ENCODE measurements at places on chromosomes 16 and 17.

DNA sequence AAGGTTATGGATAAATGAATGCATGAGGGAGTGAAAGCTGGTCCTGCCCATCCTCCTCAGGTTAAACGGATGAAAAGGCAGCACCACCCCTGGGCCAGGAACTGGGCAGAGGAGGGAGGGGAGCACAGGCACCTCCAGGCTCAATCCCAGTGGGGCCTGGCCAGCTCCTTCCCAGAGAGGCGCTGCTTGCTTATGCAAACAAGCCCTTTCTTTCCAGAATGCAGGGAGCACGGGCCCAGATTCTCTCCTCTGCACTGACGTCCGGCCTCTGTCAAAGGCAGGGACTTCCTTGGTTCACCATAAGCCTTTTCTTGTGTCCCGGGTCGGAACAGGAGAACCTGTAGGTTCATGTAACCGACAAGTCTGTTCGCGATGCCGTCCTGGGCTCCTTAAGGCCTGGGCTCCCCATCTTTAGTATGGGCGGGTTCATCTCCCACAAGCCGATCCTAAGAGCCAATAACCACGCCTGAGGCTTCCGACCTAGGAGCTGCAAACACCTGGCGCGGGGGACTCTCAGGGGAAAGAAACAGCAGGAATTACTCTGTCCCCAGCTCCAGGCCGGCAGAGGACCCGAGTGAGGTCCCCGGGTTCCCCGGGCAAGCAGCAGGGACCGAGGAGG is 16.3 kb downstream of the ENPP7 start:
- DNase-seq: no peak

GRCh38 chr16:7888411-7888810 is 555.8 kb downstream of the RBFOX1 start:
- DNase-seq: no peak

DNA sequence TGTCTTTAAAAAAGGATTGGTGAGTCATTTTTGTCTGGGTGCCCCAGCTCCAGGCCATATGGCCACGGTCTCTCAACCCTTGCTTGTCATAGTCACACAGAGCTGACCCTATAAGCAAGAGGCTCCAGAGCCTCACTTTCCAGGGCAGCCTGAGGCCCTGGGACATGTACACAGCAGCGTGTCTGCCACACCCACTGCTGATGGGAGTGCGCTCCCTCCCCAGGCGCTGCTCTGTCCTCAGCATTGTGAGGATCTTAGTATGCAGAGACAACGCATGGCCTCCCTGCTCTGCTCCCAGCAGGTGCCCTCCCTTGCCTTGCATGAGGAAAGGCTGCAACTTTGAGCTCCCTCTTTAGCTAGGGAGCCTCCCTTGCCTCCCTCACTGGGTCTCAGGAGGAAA is 80.8 kb upstream of the CRHR1 start:
- no peak for DNase-seq

GRCh38 chr17:44400226-44400847 is 10.9 kb upstream of the ITGA2B start:
- DNase-seq: no peak

DNA sequence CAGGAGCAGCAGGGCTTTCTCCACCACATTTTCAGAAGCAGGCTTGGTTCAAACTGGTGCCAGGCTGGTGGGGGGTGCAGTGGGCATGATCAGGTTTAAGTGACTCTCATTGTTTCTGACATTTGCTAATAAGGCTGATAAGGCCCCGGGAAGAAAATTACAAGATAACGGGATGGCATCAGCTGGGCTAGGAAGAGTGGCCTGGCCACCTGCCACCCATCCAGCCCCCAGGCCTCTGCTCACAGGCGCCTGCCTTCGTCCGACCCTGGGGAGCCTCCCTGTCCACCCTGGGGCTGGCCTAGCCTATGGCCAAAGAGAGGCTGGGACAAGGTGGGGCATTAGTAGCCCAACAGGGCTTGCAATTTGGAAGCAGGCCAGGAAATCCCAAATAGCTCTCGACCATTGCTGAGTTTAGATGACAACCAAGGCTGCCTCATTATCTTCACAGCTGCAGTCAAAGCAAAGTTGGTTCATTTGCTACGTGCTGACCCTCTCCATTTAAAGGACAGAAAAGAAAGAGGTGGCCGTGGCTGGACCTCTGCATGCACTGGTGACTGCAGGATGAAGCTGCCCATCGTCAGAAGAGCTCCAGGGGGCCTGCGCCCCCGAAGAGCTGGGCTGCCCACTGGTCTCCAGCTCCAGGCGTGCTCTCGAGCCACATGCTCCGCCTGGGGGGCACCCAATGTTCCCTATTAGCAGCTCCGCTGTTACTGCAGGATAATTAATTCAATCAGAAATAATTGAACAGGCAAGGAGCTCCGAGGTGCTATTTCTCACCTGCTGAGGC is 44.9 kb downstream of the PEMT start:
- no peak for DNase-seq

- no peak for DNase-seq
These were observed 17.5 kb downstream of the OTOP3 start for GRCh38 chr17:74953134-74953687.

DNA sequence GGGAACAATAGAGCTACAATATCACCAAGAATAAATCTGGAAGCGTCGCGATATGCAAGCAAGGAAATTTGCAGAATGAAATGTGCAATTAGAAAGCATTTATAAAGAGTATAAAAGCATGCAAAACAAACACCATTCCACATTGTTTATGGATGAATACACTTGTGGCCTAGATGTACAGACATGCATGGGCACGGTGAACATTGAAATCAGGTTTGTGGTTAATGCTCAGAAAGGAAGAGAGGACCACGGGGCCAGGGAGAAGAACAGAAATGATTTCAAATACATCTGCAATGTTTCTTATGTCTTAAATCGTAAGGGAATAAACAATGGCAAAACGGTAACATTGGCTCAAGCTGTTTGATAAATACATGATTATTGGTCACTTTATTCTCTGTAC is 235.9 kb downstream of the FOXL1 start:
- DNase-seq: no peak

GRCh38 chr16:17222871-17223401 is 247.8 kb downstream of the XYLT1 start:
- no peak for DNase-seq

GRCh38 chr17:48908047-48908843 is at the start of gene UBE2Z:
TSS of gene UBE2Z (plus strand) at chr17:48908407. CDS start at chr17:48908504, 97 bp downstream.
- peak; percentile 69 for DNase-seq

DNA sequence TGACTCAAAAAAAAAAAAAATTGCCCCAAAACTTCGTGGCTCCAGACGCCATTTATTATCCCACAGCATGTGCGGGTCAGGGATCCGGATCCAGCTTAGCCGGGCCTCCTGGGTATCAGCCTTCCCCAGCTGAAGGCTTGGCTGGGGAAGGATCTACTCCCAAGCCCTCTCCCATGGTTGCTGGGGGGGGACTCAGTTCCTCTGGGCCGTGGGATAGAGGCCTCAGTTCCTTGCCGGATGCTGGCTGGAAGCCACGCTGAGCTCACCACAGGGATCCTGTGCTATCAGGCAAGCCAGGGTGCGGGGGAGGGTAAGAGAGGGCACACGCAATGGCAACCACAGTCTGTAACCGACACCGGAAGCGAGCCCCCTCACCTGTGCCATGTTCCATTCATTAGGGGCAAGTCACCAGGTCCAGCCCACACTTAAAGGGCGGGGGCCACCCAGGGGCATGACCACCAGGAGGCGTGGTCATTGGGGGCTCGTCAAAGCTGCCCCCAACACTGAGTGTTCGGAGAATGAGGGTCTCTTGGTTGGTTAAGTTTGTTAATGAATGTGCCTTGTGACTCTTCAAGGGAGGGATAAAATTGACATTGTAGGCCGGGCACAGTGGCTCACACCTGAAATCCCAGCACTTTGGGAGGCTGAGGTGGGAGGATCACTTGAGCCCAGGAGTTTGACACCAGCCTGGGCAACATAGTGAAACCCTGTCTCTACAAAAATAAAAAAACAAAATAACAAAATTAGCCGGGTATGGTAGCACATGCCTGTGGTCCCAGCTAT is 210.0 kb upstream of the GSE1 start:
- DNase-seq: no peak

- DNase-seq: no peak
These were observed 22.5 kb upstream of the TMEM132E start for GRCh38 chr17:34556931-34557330.

DNA sequence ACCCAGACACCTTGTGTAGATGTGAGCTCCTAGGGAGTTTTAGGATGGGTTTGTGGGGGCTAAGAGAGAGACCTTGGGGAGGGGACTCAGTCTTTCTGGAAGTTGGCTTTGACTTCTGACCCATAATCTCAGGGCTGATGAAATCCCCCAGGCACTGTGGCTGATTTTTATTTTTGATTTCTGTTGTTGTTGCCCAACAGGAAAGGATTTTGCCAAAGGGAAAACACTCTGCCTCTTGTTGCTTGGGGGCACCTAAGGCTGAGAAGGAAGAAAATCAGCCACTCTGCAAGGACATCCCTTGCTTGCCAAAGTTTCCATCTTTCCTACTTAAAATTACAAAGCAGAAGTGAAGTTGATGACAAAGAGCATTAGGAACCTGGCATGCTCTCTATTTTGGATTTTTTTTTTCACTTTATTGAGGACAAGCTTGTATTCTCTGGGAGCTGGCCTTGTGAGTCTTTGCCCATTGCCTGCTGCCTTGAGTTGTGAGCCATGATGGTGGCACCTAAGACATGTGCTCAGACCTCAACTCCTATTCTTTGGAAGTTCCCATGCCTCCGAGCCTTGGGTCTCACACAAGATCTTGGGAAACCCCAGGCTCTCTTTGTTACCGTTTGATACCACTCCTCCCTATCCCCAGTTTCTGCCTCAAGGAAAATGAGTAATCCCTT is 3.2 kb upstream of the C1QTNF1 start:
- no peak for DNase-seq

- no peak for DNase-seq
These were observed 24.8 kb downstream of the KRT23 start for GRCh38 chr17:40912486-40913210.

GRCh38 chr16:73545755-73546154 is 497.8 kb upstream of the ZFHX3 start:
- DNase-seq: no peak

- no peak for DNase-seq
These were observed 265.2 kb downstream of the CBLN1 start for GRCh38 chr16:49016461-49016860.

- DNase-seq: no peak
These were observed 32.2 kb downstream of the ELAC2 start for GRCh38 chr17:12985431-12986293.

GRCh38 chr17:7580604-7581575 is 1.5 kb downstream of the CD68 start:
- DNase-seq: no peak

GRCh38 chr17:44424828-44425461 is 35.5 kb upstream of the ITGA2B start:
- DNase-seq: no peak

DNA sequence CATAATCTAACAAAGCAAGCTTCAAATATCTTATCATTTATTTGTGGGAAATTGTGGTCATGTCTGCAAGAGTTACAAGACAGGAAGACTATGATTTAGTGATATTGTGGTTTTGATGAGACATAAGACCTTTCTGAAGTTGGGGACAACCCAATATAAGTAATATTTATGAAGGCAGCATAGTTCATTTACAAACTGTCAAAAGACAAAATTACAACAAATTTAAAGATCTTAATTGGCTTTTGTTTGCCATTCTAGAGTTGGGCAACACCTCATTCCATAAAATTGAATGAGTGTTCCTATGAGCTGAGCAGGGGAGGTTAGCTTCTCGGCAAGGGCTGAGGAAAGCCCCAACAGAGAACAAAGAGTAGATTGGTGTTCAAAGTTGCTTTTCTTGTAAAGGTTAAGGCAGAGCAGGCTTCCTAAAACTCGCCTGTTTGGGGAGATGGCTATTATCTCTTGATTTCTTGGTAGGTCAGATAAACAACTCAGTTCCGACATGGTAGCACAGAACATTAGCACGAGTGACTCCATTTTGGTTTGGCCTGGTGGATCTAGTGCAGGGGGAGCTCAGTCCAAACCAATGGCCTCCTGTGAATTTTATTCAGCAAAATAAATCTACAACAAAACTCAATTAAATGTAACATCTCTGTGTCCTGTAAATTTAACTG is 10.9 kb upstream of the MMD start:
- no peak for DNase-seq

- DNase-seq: no peak
These were observed 23.4 kb upstream of the SKAP1 start for GRCh38 chr17:48453447-48453846.

DNA sequence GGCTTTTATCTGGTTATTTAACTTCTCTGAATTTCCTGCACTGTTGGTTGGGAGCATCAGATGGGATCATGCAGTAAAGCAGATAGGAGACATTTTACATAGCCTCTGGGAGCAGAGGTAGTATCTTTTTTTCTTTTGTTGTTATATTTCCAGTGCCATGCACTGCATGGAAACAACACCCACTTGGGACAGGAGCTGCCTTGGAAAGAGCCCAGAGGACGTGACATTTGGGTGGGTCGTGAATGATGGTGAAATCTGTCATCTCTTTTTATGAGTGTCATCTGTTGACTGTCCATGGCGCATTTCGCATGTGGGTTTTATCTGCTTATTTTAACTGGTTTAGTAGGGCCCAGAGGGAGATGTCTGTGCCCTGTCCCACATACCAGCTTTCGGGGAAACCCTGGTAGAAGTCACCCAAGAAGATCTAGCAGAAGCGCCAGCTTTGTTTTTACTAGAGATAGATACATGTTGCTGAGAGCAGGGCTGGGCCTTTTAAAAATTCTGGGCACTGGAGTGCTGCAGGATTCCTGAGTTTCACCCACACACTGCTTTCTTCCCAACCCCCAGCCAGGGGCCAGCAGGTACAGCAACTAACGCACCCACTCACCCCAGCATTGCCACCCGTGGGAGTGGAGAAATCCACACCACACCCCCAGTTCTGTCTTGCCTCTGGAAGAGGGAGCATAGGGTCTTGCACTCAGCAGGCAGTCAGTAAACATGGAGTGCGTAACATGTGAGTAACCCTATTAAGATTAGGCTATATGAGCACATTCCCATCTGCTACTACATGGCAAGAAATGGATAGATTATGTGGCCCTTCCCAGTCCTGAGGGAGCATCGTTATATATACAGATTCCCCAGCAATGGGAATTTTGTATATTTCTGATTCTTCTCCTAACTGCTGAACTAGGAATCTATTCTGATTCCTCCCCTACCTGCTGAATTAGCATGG is 8.4 kb upstream of the TERF2 start:
- DNase-seq: no peak

- DNase-seq: no peak
These were observed 16.1 kb downstream of the CCR7 start for GRCh38 chr17:40548982-40549685.

GRCh38 chr17:7739746-7740145 is 22.2 kb downstream of the DNAH2 start:
- no peak for DNase-seq

Data from stimulated activated CD8-positive, alpha-beta memory T cell treated with anti-CD3 and anti-CD28 coated beads, Interleukin-15, amount 100 ng/mL, for 24 hours (primary cell).